ENCODE measurements at places on chromosomes 3 and 15.

DNA sequence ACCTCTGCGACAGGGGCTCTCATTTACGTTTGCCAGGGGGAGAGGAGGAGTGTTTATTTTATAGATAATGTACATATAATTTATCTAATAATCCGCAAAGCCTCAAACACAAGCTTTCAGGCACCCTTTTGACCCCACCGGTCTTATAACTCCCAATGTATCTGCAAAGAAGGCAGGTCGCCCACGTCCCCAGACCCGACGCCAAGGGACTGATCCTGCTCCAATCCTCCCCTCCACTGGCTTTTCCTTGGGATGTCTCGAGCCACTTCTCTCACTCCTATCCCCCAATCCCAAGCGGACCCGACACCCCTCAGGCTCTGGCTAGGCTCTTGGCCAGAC lies 452 bp downstream of the DCP1A start:
- DNase-seq, result no peak

DNA sequence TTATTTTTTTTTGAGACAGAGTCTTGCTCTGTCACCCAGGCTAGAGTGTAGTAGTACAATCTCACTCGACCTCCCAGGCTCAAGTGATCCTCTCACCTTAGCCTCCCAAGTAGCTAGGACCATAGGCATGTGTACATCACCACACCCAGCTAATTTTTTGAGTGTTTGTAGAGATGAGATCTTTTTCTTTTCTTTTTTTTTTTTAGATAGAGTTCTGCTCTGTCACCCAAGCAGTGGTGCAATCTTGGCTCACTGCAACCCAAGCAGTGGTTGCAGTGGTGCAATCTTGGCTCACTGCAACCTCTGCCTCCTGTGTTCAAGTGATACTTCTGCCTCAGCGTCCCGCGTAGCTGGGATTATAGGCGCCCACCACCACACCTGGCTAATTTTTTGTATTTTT lies 5.2 kb downstream of the CEP97 start:
- no peak for DNase-seq

- DNase-seq, result peak; percentile 48
Observed at GRCh38 chr3:50674349-50675178, at the start of gene DOCK3. TSS of gene DOCK3 (plus strand) at chr3:50674927. CDS start at chr3:50675264, 337 bp downstream.

- no peak for DNase-seq
Observed at GRCh38 chr3:69462022-69462825, 76.3 kb upstream of the FRMD4B start.

GRCh38 chr3:35946121-35946853 lies 307.0 kb downstream of the ARPP21 start:
- DNase-seq, result no peak

GRCh38 chr15:66287461-66288057 lies 5.8 kb upstream of the DIS3L start:
- no peak for DNase-seq

- DNase-seq, result no peak
Observed at GRCh38 chr3:194998948-194999347, 272.0 kb downstream of the XXYLT1 start.

DNA sequence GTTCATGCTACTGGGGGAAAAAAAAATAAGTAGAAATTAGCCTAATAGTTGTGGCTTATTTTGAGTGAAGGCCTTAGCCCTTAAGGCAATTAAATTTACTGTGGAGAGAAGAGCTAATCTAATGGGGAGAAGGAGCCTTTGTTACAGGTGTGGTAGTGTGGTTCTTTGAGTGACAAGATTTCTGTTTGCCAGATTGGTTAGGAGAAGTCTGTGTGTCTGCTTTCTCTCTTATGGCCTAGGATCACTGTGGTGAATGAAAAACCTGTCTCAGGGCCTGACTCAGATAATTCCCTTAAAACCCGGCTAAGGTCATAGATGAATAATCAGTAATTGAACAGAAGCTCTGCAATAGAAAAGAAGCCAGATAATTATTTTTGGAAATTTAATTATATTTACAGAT lies 27.0 kb downstream of the OPA1 start:
- no peak for DNase-seq

- DNase-seq, result no peak
Observed at GRCh38 chr15:45185903-45186770, 1.6 kb downstream of the SHF start.

DNA sequence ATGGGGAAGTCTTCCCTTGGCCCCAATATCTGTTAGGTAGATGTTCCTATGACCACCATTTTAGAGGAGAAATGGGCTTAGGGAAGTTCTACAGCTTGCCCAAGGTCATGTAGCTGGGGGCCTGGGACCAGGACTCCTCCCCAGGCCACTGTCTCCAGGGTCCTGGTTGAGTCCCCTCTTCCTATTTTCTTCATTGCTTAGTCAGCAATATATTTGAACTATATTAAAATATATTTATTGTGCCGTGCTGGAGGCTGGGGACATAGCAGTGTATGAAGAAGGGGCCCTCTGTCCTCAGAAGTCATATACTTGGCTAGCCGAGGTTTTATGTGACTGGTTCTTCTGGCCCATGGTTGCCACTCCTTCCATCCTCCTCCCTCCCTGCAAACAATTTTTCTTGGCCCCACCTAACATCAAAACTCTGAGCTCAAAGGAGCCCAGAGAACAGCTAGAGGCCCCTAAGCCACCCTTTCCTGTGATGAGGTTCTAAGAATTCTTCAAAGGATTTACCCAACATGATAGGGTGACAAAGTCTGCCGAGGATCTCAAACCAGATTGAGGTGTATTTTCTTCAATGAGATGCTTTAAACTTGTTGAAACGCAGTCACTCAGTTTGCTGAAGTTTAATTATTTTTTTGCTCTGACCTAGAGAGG lies 121.2 kb upstream of the RASGRP1 start:
- DNase-seq, result no peak

DNA sequence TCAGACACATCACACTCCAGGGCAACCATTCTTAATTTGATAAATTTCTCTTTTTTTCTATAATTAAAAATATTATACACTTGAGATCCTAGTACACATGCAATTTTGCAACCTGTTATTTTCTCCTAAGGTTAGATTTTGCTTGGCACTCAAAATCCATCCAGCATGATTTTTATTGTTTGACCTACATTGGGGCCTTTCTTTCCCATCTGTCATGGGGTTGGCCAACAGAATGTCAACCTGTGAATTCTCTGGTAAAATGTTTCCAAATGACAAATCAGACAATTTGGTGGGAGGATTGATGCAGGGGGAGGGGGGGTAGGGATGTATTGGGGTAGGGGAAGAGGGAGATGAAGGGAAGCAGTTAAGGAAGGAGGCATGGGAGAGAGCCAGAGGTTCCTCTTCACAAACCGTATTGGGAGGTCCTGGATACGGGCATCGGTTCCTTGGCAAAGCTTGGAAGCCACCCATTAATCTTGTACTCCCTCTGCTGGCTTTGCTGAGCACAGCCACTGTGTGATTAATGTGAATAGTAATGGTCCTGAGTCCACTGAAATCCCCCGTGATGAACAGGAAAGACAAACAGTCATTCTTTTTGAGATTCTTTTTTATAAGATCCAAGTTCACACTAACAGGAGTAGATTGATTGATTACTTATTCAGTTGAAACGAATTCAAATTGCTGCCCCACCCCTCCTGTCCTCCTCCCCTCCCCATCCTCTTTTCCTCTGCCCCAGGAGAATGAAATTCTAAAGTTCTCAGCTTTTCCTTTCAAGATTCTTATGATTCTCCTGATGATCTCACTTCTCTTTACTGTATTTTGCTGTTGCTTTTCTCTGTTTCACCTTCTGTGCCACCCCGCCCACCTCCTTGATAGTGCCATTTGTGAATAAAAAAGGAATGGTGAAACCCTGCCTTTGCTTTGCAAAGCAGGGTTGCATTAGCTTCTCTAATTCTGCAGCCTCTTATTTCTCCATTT lies 82.2 kb upstream of the SLC25A26 start:
- DNase-seq, result no peak

DNA sequence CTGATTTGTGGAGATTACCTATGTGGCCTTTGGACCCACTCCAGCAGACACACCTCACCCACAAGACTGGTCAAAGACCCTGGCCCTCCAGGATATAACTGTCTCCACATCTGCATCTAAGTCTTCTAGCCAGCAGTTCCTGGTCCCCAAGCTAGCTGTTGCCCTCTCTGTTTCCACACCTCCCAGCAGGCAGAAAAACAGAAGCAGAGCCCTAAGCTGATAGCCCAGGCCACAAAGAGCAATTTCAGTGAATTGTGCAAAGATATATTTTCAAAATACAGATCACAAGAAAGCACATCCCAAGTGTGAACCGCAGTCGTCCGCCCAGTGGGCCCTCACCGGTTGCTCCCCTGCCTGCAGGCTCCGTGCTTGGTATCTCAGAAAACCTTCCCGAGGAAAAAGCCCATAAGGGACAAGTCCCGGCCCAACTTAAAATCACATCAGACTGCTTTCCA lies 2.6 kb downstream of the TNIK start:
- no peak for DNase-seq

DNA sequence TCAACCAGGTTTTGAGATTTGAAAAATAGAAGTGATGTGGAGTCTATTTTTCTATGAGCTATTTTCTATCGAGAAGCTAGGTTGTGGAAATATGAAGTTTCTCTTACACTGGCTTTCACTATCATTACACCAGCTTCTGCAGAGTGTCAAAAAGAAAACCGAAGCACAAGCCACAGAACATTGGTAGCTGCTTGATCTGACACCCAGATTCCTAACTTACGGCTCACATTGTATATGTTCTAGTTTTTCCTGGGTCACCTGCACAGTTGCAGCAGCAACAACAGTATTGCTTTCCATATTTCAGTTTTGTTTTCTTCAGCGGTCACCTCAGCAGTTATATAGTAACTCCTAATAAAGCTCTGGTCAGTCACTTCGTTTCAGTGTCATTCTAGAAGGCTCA lies 790.1 kb downstream of the PLOD2 start:
- DNase-seq, result no peak

DNA sequence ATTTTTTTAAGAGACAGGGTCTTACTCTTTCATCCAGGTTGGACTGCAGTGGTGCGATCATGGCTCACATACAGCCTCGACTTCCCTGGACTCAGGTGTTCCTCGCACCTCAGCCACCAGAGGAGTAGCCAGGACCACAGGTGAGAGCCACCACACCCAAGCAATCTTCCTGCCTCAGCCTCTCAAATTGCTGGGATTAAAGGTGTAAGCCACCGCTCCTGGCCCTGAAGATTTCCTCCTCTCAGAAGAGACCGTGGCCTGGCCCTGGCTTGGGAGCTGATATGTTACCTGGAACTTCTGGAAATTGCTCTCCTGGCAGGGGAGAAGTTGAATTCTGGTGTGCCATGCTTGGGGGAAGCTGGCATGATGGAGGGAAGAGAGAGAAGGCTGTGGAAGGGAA lies 36.2 kb downstream of the PPCDC start:
- no peak for DNase-seq

- no peak for DNase-seq
Observed at GRCh38 chr15:56871185-56871584, 47.3 kb upstream of the TCF12 start.

DNA sequence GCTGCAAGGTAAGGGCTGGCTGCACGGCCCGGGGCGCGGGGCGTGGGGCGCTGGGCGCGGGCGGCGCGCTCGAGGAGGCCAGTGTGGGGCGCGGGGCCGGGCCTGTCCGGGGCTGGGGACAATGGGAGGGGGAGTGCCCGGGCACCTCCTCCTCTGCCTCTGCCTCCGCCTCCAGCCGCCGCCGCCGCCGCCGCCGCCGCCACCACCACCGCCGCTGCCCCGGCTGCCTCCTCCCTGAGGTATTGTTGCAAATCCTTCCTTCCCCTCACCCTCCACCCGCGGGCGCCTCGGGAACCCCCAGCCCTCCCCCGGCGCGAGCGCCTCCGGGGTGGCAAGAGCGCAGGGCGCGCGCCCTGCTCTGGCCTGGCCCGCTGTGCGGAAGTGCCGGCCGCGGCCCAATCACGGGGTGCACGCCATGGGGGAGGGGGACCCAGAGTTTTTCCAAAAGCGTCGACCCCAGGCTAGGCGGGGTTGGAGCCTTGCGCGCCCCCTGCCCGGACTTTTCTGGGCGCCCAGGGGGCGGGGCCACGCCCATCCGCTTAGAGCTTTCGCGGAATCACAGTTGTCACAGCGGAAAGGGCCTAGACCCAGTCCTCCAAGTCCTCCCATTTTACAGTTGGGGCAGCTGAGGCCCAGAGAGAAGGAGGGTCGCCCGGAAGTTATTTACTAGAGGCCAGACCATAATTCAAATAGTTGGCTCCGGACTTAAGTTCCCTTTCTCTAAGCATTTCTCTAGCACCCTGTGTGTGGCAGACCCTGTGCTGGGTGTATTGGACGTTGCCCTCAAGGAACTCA lies at the start of gene LPP:
Gene LPP, plus strand, starts transcription at position 144 of the 795 bp plus-strand sequence. CDS start 251,964 bp downstream, outside the sequence.
- DNase-seq, result peak; percentile 65

DNA sequence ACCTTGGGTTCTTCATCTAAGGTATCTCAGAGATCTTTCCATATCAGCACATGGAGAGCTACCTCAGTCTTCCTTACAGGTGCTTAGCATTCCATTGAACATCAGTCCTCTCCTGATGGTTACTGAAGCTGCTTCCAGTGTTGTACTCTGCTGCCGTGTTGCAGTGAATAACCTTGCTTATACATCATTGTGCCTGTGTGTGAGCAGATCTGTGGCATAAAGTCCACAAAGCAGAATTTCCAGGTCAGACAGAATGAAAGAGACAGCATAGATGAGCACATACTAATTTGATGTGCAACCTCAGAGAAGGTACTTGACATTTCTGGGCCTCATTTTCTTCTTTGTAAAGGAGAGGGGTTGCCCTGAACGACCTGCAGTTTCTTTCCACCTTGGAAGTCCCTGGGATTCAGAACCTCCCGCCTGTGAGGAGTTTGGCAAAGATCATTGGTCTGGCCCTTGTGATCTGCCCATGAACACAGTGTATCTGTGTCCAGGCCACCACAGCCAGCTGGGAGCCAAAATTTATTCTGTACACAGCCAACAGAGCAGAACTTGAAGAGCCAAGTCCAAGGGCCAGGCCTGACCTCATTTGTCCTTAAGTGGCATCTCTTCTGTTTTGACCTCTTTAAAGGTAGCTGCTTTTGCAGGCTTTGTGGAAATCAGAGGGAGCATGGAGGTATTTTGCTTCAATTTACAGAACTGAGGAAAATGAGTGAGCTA lies 57.2 kb upstream of the SLC7A14 start:
- no peak for DNase-seq

GRCh38 chr3:56683122-56683817 lies at the start of gene TASOR:
TSS of gene TASOR (minus strand) at chr3:56683265. CDS start at chr3:56683006, 259 bp downstream.
- peak; percentile 79 for DNase-seq

- no peak for DNase-seq
Observed at GRCh38 chr15:68449389-68449788, 17.4 kb upstream of the ITGA11 start.

GRCh38 chr3:13215940-13216546 lies 142.8 kb upstream of the IQSEC1 start:
- no peak for DNase-seq

GRCh38 chr3:139230391-139230790 lies 113.4 kb upstream of the MRPS22 start:
- no peak for DNase-seq

- DNase-seq, result no peak
Observed at GRCh38 chr3:146187334-146187950, 26.5 kb upstream of the PLOD2 start.
